ENCODE measurements at places on chromosomes 5 and 9.

GRCh38 chr9:10613419-10613818, 617 bp upstream of the PTPRD start:
- no peak for DNase-seq

DNA sequence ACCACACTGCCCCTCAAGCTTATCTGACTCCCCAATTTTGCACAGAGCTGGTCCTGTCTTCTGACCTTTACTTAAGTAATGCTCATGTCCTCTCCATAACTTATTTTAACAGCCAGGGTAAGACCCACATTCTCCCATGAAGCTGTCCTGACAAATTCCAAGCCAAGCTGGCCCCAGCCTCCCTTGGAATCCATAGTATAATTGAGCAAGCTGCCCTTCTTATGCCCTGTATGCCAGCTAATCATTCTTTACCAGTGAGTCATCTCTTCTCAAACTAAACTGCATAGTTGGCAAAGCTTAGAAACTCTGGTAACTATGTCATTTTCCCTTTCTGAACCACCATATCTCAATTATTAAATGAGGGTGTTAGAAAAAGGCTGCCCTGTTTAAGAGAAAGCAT, 92.4 kb downstream of the NFIB start:
- no peak for DNase-seq

DNA sequence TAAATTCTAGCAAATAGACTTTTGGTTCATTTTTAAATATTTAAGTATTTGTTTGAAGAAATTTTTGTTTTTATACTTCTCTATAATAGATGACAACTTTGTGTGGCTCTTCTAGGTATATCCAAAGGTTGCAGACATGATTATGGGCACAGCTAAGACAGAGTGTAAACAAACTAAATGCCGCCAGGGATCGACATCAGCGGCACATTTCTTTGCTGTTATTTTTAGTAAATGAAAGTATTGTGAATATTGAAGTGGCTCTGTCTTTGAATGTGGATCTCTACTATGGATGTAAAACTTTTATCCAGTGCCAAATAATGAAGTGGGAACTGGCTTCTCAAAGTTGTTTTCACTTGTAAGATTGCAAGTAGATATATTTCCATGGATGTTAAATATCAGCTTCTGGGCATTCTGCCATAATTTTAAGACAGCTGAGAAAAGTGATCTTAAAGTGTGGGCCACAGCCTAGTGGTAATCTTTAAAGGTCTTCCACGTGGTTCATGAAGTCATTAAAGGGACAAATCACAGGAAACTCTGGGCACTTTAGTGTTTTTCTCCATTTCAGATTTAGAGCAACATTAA, 589.9 kb downstream of the ZNF608 start:
- DNase-seq, result no peak

GRCh38 chr9:93859431-93860215, 95.5 kb downstream of the BARX1 start:
- no peak for DNase-seq

DNA sequence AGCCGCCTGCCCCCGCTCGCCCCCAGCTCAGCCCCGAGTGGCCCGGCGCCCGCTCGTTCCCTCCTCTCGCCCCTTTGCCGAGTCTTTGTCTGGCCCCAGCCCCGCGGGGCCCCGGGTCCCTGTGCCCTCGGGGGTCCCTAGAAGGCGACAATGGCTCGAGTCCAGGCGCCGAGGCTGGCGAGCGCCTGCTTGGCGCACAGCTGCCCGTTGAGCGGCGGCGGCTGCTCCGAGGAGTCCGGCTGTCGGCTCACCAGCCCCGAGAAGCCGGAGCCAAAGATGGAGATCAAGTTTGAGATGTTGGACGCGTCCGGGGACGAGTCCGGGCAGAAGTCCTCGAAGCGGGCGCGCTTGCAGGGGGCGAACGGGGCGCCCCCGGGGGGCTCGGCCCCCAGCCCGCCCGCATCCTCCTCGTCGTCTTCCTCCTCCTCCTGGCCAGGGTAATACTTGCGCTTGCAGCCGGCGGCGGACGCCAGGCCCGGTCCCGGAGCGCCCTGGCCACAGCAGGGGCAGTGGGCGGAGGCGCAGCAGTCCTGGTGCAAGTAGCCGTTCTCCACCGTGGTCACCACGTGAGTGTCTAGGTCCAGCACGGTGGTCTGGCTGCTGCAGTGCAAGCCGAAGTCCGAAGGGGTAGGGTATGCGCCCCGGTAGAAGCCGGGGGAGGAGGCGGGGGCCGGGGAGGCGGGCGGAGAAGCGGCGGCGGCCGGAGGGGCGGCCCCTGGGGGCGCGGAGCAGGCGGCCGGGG, 1.2 kb downstream of the IER5L start:
- DNase-seq, result no peak

DNA sequence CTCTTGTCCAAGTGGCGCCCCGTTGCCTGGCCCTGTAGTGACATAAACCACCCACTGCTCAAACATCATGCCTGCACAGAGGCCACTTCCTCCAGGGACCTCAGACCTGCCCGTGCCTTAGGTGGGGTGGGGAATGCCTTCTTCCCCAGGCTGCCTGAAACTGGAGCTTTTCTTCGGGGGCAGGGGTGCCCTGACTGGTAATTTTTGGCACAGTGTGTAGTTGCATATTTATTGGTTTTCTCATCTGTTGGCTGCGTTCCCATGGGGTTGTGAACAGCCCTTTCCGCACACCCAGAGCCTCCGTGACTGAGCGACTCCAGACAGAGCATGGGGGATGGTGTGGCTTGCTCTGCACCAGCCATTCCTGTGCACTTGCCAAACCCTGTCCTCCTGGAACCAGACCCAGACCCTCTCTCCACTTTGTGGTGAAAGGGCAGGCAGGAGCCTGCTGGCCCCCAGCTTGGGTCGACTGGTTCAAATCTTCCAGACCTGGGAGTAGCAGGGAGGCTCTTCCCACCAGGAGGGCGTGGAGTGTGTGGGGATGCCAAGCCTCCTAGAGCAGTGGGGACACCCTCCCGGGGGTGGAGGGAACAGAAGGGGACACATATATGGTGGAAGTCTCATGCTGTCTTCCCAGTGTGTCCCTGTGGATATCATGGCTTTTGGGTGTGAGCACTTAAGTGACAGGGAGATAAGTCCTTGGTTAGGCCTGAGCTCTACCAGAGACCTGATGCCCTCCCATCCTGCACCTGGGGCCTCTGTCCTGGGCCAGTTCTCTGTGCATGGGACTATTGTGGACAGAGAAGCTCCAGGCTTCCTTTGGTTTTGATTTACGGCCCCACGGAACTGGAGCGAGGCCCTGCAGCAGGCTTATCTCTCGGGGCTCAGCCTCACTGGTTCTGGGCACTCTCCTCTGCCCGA, 39.6 kb downstream of the WNK2 start:
- no peak for DNase-seq

- DNase-seq, result no peak
These were observed 42.0 kb upstream of the GARNL3 start for GRCh38 chr9:127222388-127223095.

DNA sequence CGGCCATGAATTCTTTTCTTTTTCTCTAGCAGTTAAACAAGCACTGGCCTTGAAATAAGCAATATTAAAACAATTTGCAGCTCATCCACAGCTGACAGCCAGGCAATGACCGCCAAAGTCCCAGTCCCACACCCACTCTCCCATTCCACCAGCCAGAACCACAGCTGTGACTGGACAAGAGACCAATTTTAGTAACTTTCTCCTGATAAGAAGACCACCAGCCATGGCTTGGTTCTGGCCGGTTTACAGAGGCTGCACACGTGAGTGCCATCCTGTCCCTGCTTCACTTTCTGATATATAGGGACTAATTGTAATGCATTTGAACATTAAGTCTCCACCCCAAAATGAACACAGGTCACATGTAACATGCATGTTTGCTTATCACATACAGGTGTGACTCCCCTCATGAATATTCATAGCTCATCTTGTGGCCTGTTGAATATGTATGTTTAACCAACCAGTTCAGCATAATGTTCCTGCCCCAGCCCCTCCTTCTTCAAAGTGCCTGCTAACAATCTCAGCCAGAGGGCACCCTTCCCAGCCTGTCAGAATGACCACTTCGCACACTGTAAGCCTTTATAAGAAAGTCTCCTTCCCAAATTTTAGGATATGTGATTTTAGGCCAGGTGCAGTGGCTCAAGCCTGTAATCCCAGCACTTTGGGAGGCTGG, 23.9 kb upstream of the FANCC start:
- no peak for DNase-seq

GRCh38 chr5:151904909-151905308, 19.7 kb downstream of the GLRA1 start:
- DNase-seq, result no peak

- DNase-seq, result no peak
These were observed 60.1 kb upstream of the GNAQ start for GRCh38 chr9:78091731-78092130.

GRCh38 chr9:72930828-72931227, 22.0 kb downstream of the ALDH1A1 start:
- DNase-seq, result no peak

GRCh38 chr9:91734371-91734981, 215.6 kb downstream of the ROR2 start:
- DNase-seq, result peak; percentile 84

DNA sequence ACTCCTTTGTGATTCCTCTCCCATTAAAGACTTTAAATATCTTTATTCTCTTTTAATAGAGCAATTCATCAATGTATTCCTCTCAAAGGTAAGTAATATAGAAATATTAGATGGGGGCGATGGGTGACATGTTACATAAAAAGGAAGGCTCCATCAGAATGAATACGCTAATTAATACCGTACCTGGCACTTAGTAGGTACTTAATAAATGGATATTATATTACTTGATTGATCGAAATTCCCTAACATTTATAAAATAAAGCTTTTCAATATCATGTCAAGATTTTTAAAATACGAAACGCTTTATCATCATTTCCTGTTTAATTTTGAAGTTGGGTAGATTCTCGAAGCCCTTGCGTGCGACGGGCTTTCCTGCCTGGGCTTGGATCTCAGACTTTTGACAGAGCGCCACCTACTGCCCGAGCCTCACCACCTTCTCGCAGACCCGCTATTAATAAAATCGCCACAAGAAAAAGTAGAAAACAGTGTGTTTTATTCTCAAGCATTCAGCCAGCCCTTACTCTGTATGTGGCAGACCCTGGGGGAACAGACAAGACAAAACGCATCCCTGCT, 99.4 kb downstream of the C5orf15 start:
- DNase-seq, result peak; percentile 76

- DNase-seq, result no peak
These were observed 193.7 kb downstream of the ENC1 start for GRCh38 chr5:74446725-74447241.

- DNase-seq, result no peak
These were observed 339.3 kb downstream of the SLIT3 start for GRCh38 chr5:168961681-168962080.

DNA sequence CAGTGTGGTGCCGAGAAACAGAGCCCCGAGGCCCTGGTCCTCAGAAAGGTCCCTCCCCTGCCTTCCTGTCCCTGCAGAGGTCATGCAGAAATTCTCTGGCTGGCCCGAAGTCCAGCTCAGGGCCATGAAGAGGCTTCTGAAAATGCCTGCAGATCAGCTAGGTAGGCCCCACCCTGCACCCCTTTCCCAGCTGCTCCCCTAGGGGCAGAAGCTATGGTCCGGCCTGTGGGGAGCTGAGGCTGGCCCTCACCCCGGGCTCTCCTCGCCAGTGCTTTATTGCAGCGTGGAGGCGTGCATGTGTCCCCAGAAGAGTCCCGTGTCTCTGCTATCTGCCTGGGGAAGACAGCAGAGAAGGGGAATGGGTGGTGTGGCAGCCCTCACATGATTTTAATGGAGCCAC, 19.9 kb downstream of the REXO4 start:
- DNase-seq, result no peak

DNA sequence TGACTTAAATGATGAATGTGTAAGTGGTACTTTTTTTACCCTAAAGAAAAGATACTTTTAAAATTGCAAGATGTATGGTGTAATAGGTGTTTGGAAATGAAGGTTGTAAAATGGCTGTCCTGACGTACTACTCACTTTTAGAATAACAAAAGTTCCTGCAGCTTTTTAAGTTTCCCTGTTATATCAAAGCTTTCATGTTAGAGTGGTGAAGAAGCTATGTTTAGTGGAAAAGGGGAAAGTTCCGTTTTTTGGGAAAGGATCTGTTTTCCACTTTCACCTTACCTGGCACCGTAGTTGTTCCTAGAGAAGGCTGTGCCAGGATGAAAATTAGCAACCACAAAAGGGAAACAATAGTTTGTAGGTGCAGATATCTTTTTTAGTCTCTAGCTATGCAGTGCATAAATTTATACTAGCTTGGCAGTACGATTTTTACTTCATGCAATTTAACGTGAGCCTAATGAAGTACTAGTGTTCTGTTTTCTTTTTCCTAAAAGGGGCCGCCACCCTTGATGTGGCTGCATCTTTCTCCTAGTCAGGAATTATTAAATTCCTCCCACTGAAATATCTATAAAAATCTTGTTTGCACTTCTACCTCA, 1.3 kb downstream of the TNPO1 start:
- no peak for DNase-seq

DNA sequence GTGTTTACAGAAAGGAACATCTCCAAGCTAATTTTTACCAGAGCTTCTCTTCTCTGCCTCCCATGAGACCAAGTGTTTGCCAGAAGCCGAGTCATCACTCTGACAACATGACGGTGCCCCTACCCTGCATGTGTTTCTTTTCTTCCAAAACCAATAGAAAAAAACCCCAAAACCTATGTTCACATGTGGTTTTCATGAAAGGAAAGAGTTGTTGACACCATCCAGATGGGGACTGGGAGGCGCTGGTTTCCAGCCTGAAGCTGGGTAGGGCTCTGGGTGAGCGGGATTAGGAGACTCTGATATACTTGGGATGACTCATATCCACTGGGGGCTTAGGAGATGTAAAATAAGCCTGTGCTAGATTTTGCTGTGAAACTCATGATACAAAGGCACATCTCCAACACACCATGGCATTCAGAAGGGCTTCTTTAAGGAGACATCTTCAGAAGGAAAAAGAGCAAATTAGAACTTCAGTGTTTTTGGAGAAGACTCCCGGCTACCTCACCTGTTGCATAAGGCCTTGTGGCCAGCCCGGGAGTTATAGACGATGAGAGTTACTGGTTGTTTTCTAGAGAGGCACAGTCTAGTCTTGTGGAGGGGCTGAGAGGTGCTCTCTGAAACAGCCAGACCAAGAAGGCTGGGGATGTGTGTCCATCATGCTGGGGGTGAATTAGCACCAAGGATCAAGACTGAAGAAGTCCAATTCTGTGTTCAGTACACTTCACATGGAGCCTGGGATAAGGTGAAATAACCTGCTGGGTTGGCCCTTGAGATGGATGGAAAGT, 108.9 kb upstream of the LHFPL2 start:
- DNase-seq, result no peak

DNA sequence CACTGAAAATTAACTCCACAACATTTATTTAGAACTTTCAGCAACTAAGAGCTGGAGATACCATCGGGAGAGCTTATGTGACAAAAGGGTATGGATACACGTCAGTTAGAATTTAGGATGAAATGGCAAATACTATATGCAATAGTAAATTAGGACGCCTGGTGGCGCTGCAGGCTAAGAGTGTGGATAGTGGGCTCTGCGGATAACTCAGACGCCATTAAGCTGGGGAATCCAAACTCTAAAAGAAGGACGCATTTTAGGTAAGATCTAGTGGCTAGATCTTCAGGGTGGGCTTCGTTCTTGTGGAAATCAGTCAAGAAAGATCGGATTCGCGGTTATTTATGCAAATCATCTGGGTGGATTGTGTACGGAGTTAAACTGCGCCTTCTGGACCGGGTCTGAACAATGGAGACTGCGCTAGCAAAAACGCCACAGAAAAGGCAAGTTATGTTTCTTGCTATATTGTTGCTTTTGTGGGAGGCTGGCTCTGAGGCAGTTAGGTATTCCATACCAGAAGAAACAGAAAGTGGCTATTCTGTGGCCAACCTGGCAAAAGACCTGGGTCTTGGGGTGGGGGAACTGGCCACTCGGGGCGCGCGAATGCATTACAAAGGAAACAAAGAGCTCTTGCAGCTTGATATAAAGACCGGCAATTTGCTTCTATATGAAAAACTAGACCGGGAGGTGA, at the start of gene PCDHB5:
Gene PCDHB5 (plus strand): TSS at position 177 of the 688 bp plus-strand sequence. CDS start 229 bp downstream, at position 406.
- no peak for DNase-seq
